ENCODE measurements at places on chromosomes 4 and X. TPM values are rescaled to one million over a fixed set of nuclear protein-coding genes. Genes with fewer than 3 reads are reported as not detected.

Gene GJB1
- not detected for total RNA-seq

Gene PROM1
- not detected for total RNA-seq

Gene ELOVL6
- 21.1 TPM for total RNA-seq

Gene CXCL9
- total RNA-seq, result not detected

Gene S100G
- not detected for total RNA-seq

Gene FHIP1A
- 0.43 TPM for total RNA-seq

Gene TCEAL9
- total RNA-seq, result 93.1 TPM

Gene FGA
- 6.3 TPM for total RNA-seq

Measured in A549 treated with CpdA at 1 μM for 4 hours (cell line).